ENCODE measurements at places on chromosomes 6 and 20. TPM values are rescaled to one million over a fixed set of nuclear protein-coding genes. Genes with fewer than 3 reads are reported as not detected.

DNA sequence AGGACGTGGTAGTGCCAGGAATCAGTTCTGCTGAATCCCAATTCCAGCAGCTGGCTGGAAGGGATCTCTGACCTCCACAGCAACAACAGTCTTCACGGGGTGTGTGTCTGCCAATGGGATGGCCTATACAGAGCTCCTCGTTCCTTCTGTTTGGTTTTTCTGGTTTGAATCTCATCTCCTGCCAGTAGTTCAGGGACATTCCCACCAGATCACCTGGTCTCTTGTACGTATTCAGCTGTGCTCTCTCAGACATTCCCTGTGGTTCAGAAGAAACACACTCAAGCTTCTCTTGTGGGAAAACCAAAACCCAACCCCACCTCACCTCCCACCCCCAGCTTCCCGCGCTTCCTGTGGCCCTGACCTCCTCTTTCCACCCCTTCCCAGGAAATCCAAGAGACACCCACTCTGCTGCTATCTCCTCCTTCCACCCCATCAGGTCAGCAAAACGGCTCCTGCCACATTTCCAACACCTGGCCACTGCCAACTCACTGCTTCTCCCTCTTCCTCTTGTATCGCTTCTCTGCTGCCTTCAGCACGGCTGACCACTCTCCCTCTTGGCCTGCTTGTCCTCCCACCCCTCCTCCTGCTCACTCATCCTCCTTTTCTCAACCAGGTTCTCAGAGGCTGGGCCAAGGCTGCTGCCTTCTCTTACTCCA, 63.3 kb upstream of the PTGIS start:
- peak; percentile 48 for DNase-seq

GRCh38 chr6:75827163-75827562, 78.1 kb downstream of the MYO6 start:
- no peak for DNase-seq

- no peak for DNase-seq
These were observed 37.4 kb upstream of the ARMH2 start for GRCh38 chr6:24836109-24836508.

GRCh38 chr6:137417396-137417795, 76.8 kb downstream of the OLIG3 start:
- no peak for DNase-seq

- DNase-seq, result no peak
These were observed 200.9 kb downstream of the MYLK4 start for GRCh38 chr6:2549834-2550233.

The MRPS18B gene
- 40.2 TPM for total RNA-seq

The JARID2 gene
- 42.5 TPM for total RNA-seq
